Stimulated activated CD4-positive, alpha-beta T cell treated with anti-CD3 and anti-CD28 coated beads, Interleukin-1b, Interleukin-23, amount 100 ng/mL, for 24 hours (primary cell): ENCODE measurements at places on chromosomes 4 and X.

- no peak for DNase-seq
Measured at GRCh38 chrX:96924581-96924980, 40.9 kb downstream of the RPA4 start.

DNA sequence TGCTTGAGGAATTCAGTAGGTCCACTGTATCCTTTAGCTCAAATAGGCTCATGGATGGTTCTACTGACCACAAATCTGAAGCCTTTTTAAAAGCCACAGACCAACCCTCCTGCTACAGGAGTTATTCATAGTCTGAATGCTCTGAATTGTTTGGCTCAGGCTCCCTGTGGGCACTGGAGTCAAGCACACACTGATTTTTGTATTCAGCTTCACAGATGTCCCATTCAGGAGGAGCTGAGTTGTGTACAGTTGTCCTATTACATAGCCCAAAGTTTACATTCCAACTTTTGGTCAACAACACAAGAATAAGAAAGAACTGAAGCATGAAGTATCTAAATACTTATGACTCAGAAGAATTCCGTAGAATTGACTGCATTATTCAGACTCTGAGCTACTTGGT is 243.9 kb downstream of the UNC5C start:
- no peak for DNase-seq

DNA sequence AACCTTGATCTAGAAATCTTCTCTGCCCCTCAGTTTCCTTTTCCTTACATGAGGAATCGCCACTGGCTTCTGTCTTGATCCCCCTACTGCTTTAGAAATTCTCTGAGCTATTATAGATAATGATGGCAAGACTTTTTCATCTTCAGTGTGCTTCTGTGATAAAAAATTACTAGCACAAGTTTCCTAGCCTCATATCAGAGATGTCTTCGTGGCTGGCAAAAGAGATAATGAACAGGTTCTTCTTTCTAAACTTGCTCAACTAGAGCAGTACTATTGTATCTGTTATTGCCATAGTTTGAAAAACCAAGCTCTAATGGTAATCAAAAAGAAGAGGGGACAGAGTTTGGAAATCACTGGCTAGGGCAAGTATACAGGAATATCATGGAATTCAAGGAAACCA is 4.1 kb upstream of the PDGFC start:
- no peak for DNase-seq

DNA sequence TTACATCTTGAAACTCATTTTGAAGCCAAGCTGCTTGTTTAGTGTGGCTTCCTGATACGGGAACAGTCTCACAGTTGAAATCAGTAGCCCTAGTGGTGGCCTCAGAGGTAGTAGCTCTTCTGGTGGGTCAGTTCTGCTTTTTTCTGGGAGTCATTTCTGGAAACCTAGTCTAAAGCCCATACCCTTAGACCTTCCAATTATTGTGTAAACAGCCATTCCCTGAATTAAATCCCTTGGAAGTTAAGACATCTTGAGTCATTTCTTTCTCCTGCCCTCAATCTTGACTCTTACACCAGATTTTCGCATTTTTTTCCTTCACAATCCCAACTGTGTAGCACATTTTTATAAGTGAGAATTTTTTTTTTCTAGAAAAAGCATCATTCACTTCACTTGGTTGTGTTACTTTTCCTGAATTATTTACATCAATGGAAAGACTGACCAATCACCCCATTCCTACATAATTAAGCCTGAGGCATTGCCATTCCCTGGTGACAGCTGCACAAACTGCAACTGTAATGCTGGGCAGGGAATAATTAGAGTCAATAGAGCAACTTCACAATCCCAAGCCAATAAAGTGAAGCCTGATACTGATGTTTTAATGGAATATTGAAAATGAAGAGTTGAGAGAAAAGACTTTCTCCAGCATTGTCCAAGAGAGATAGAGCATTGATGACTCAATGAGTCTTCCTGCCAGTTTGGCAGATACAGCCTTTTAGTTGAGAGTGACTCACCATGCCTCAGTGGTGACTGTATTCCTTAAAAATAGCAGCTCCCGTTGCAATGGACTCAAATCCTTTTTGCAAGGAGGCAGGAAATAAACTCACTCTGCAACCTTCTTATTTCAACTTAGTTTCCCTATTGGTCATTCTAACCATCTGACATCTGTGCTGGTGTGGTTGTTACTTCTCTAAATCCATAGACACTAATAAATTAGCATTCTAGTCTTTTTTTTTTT is 13.0 kb upstream of the SEPSECS start:
- DNase-seq, result no peak

GRCh38 chrX:16695079-16695676 is 17.3 kb downstream of the CTPS2 start:
- no peak for DNase-seq

DNA sequence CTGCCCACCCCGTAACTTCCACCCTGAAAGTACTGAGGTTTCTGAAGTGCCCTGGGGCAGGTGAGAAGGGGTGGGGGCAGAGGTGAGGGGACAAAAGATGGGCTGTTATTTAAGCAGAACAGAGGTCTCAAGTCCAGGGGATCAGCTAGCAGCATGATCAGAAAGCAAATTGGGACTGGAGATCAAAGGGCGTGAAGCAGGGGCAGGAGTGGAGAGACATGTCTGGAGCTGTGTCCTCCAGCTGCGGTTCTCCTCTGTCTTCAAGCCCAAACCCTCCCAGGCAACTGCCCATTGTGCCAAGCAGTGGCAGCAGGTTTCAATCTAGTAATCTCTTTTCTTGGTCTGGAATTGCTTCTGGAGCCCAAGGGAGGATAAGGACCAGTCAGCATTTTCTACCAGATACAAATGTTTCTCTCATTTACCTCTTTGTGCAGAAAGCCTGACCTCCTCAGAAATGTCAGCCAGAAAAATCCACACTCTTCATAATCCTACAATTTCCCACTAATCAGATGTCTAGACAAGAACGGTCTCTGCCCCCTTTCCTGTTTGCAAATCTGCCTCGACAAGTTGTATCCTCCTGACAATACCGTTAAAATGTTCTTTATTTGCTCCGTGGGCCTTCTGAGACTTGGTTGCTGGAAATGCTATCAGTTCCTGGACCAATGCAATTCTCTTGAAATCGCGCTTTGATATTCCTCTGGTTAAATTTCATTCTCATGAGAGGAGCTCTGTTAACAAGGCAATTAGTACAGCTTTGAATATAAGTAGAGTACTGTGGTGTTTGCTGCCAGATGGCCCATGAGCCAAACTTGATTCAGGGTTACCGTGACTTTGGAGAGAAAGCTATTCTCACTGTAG is 23.2 kb upstream of the RASL11B start:
- no peak for DNase-seq

DNA sequence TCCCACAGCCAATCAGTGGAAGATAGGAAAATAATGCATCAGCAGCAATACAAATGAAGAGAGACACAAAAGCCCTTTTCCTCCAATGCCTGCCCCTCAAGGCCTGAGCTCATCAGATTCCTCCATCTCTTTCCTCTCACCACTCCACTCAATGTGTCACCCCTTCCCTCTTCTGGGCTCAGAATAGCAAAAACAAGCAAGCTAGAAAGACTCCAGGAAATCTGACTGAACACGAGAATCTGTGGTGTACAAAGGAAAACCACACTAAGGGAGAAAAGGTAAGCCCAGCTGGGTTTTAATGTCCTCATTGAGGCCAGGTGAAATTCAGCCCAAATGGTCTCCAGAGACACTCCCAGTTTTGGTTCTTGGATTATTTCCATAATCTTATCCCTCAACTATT is 46.3 kb downstream of the ARHGEF9 start:
- no peak for DNase-seq

DNA sequence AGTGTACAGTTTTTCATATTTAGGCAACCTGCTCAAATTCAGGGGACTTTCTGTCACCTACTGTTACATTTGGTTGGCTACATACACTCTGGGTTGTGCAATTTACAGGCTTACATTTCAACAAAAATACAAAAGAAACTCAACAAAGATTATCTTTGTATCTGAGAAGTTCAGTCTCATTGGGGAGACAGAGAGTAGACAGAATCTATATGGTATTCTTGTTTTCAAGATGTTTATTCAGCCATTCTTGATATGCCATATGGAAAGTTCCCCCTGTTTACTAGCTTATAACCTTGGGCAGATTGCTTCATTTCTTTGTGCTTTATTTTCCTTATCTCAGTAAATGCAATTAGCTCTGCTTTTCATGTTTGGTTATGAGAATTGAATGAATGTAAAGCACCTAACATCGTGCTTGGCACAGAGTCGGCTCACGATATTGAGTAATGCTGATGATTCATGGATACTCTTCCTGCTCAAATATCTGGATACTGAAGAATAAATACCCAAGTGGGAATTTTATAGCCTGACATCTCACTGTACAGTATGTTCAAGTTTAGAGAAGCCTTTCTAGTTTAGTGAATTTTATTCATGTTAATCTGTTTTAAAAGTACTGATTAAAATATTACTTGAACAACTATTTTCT is 96.5 kb upstream of the PACRGL start:
- no peak for DNase-seq

DNA sequence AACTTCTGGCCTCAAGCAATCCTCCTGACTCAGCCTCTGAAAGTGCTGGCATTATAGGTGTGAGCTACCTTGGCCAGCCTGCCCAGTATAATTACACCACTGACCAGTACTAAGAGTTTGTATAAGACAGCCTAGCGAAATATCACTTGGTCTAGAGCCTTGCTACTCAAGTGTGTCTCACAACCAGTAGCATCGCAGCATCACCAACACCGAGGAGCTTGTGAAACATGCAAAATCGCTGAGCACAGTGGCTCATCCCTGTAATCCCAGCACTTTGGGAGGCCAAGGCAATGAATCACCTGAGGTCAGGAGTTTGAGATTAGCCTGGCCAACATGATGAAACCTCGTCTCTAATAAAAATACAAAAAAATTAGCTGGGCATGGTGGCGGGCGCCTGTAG is 102.0 kb upstream of the GATB start:
- DNase-seq, result no peak

- no peak for DNase-seq
Measured at GRCh38 chr4:139214039-139214534, 37.1 kb upstream of the ELF2 start.

- DNase-seq, result no peak
Measured at GRCh38 chr4:79763486-79764075, 309.4 kb downstream of the ANTXR2 start.

GRCh38 chr4:79561751-79562150 is 153.7 kb upstream of the GK2 start:
- DNase-seq, result no peak
